ENCODE measurements at places on chromosomes 12 and 14.
A peak's percentile ranks its signal among the peaks of the same experiment; 100 is the strongest.

DNA sequence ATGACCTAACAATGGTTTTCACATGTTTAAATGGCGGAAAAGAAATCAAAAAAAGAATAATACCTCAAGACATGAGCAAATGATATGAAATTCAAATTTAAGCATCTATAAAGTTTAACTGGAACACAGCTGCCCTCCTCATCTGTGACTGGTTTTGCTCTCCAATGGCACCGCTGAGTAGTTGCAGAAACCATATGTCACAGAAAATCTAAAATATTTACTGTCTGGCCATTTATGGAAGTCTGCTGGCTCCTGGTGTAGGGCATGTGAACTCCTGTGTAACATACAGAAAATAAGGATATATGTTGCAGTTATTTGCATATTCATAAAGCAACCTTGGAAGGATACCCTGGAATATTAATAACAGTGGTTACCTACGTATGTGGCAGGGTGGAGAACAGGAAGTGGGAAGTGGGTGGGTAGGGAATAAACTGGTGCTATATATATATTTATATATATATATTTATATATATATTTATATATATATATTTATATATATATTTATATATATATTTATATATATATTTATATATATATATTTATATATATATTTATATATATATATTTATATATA lies 48.4 kb downstream of the LTBP2 start:
- no peak for DNase-seq

- no peak for DNase-seq
Observed at GRCh38 chr12:131894981-131895639, 688 bp downstream of the ULK1 start.

DNA sequence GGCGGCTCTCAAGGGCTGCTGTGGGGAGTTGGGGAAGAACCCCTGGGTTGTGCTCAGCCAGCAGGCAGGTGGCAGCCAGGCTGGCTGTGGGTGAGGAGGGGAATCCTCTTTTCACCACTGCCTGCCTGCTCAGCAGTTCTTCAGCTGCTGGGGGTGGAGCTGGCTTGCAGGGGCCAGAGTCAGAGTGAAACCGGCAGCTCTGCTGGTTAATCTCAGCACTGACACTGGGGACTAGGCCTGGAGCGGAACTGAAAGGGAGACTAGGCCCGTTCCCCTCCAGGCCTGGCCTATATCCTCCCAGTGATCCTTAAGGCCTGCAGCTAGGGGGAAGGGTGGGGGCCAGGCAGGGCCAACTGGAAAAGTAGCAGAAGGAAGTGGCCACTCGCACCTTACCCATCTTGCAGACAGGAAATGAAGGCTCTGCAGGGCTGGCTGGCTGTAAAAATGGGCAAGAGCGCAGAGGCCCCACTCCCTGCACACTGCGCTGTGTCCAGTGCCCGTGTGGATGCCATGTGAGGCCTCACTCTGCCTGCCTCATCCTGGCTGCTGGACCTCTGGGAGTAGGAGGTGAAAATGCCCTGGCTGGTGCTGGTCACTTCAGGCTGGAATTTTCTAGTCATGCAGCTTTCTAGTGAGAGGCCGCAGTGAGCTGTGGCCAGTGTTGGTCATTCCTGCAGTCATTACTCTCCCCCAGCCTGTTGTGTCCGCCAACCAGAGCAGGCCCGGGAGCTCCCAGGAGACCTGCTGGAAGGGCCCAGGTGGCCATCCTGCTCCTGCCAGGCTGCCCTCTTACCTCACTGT lies 39.4 kb downstream of the SH2B3 start:
- DNase-seq = no peak

DNA sequence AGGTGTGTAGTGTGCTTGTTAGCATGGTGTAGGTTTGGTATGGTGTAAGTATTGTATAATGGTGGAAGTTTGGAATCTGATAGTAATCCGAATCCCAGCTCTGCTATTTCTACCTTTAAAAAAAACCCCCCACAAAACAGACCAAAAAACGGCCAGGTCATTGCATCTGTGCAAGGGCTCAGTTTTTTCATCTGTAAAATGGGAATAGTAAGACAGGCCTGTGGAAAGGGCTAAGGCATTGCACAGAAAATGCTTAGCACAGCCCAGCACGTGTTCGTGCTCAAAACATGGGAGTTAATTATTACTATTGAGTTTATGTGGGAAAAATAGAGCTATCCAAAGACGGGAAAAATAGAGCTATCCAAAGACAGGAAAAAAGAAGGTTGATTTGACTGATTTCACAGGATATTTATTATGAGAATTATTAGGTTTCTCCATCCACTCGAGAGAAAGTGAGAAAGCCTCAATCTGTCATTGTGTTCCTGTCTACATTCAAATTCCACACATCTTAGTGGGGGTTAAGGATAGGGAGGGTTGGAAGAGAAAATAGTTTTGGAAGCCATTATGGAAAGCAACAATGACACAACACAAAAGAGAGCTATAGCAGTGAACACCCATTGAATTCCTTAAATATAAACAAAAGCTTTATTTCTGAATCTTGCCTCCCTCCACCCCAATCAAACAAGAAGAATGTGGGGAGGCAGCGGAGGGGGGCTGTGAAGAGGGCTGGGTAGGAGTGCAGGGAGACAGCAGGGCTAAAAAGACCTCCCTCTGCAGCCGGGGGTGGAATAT lies 126.8 kb upstream of the MAX start:
- DNase-seq = no peak

GRCh38 chr12:62631471-62632410 lies 165.1 kb downstream of the MON2 start:
- DNase-seq = peak; percentile 50

DNA sequence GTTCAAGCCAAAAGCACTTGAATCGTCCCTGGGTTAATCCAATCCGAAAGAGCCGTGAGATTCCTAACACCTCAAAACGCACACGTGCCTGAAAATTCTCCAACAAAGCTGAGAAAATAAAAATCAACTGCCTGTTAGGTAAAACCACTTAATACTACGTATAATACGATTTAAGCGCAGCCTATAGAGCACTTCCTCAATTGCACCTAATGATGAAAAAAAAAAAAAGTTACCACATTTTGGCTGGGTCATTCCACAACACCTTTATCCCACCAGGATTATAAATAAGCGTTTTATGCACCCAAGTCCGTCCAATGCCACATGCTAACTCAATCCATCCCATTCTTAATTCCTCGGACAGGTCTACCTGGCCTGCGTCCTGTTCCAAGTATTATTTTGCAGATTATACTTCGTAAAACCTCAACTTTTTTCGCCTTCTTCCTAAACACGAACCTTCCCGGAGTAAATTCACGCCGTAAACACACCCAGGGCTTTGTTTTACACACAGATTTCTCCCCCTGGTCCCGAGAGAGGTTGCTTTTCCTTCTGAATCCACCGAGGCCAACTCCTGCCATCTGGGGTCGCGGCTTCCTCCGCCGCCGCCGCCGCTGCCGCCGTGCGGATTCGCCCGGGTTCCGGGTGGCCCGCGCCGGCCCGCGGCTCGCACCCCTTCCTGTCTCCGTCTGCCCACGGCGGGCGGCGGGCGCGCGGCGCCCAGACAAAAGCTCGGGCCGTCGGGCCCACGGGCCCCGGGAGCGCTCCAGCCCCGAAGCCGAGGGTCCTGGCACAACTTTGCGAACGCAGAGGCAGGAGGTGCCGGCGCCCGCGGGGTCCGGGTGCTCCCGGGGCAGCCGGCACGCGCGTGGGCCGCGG lies 66.2 kb downstream of the RNF34 start:
- peak; percentile 41 for DNase-seq

GRCh38 chr14:69226178-69226577 lies 33.8 kb upstream of the GALNT16 start:
- DNase-seq = no peak

- peak; percentile 86 for DNase-seq
Observed at GRCh38 chr12:685388-685787, 22.1 kb upstream of the NINJ2 start.

DNA sequence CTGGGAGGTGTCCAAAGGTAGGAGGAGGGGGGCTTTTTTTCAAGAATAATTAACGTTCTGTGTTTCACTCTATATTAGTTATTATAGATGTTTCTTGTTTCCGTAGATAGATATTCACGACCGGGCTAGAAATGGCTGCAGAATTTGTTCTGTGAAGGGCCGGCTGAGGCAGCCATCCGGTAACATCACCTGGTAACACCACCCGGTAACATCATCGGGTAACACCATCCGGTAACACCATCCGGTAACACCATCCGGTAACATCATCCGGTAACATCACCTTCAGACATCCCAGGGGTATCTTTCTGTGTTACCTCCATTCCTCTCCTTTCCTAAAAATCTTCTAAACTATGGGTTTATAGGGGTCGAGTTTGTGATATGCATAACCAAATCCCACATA lies 1336.7 kb upstream of the TMEM132C start:
- DNase-seq = no peak

DNA sequence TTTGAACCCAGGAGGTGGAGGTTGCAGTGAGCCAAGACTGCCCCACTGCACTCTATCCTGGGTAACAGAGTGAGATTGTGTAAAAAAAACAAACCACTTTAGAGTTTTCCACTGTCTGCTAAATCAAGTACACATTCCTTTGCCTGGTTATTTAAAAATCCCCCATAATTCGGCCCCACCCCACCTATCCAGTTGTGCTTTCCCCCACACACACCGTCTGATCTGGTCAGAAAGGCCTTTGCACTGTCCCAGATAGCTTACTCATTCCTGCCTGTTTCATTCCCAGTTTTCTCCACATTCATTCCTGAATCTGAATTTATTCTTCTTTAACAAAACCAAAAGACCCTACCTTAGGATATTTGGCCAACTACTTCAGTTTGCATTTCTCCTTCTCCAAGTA lies 29.5 kb downstream of the NINJ2 start:
- DNase-seq = no peak

GRCh38 chr14:74638066-74638465 lies 26.0 kb upstream of the LTBP2 start:
- DNase-seq = no peak

DNA sequence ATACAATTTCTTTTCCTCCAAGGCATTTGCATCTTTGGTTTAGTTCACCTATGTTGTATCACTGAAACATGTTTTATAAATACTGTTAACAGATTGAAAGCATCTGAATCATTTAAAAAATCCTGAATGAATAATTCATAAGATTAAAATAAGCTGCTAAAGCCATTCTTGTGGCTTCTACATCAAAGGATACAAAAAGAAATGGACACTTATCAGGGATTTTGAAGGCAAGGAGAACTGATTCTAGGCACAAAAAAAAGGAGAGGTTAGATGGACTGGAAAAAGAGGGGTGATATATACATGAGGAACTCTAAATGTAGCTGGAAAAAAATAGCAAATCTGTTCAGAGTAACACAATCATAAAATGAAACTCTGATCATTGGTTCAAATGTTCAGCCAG lies 5.8 kb upstream of the OVCH1 start:
- DNase-seq = no peak

DNA sequence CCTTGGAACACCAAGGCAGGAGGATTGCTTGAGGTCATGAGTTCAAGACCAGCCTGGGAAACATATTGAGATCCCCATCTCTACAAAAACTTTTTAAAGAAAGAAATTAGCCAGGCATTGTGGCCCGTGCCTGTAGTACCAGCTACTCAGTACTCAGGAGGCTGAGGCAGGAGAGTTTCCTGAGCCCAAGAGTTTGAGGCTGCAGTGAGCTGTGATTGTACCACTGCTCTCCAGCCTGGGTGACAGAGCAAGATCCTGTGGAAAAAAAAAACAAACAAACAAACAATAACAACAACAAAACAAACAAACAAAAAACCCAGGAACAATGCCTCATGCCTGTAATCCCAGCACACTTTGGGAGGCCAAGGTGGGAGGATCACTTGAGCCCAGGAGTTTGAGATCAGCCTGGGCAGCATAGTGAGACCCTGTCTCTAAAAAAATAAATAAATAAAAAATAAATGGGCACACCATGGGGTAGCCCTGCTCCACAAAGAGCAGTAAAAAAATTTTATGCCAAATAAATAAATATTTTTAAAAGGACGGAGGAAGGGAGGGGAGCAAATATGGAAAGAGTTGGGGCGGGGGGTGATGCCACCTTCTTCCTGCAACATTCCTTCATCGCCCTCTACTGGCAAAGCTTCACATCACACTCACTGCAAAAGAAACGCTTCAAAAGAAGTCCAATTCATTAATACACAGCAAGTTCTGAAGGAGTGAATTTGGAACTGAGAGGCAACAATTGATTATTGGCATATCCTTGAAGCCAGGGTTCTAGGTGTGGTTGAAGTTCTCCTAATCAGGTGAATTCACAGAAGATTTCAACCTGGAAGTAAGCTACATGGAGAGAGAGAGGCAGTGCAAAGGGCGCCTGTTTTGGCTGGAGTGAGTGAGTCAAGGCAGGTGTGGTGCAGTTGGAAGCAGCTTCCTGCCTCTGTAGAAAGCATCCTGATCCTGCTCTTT lies 8.8 kb upstream of the GNPTAB start:
- DNase-seq = peak; percentile 78

DNA sequence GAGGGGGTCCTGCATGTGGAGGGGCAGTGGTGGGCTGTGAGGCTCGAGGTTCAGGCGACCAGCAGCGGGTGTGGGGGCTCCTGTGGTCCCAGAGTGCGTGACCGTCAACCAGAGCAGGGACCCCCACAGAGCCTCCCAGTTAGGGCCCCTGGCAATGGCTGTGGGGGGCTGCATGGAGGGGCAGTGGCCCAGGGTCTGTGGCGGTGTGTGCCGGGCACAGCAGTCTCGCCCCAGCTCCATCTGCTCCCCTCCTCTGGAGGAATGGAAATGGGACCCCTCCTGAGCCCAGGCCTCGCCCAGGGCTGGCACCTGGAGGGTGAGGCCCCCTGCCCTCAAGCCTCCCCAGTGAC lies 210.8 kb upstream of the C14orf180 start:
- DNase-seq = no peak

DNA sequence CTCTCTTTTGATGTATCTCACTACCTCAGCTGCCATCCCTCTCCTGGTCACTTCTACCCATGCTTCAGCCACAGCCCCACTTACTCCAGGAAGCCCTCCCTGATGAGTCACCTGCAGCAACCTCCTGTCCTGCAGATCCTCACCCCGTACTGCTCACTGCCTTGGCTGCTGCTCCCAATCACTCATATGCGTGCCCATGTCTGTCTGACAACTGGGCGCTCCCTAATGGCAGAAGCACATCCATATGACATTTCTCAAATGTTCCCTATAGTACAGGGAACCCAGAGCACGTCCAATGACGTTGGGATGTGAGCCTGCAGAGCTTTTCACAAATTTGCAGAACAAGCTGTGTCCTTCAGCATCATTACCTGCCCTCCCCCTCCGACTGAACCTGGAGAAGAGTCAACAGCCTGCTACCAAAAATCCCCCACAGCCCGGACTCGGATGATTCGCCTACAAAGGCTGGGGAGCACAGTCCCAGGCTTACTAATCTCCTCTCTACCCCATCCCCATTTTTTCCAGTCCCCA lies 90.0 kb downstream of the SINHCAF start:
- peak; percentile 21 for DNase-seq

GRCh38 chr14:76697246-76697905 lies 63.9 kb upstream of the VASH1 start:
- no peak for DNase-seq

GRCh38 chr14:98945611-98946570 lies 326.1 kb downstream of the BCL11B start:
- DNase-seq = no peak

DNA sequence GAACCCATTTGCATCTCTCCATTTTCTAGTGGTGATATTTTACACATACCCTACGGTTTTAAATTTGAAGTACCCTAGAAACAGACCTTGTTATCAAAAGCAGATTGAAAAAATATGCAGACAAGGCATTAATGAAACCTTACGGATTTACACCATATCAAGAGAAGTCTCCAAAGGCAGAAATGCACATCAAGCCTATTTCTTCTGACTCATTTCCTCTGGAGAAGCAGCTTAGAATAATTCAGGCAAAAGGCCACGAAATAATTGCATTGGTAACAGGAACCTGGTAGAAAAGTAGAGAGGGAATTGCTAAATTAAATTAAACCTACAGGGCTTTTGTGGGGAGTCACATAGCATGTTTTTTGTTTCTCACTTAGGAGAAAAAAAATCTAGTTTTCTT lies 34.7 kb downstream of the KICS2 start:
- DNase-seq = peak; percentile 76

All from bronchial epithelial cell (primary cell).